Aorta (tissue), 5 donors: ENCODE measurements at places on chromosomes 3 and 15. TPM values are rescaled to one million over a fixed set of nuclear protein-coding genes. Genes with fewer than 3 reads are reported as not detected.

GRCh38 chr15:94930960-94931359, 699.6 kb downstream of the MCTP2 start:
- no peak for DNase-seq

- DNase-seq = no peak
These were observed 8.2 kb upstream of the HOMER2 start for GRCh38 chr15:82960766-82961165.

- no peak for DNase-seq
These were observed 6.9 kb downstream of the CP start for GRCh38 chr3:149214702-149215101.

DNA sequence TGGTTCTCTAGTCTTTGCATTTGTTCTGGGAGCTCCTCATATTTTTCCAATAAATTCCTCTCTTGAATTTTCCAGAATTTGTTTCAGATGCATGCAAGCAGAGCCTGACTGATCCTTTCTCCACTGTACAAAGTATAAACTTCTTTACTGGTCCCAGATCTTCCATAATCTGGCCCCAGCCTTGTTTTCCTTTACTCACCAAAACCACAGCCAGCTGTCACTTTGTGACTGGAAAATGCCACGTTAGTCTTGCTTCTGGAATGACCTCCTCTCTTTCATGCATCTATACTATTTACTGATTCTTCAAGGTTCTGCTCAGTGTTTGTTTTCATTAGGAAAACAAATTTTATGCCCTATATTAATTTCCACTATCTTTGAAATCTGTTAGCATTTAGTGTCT, 60.4 kb upstream of the SPPL2A start:
- DNase-seq = no peak

DNA sequence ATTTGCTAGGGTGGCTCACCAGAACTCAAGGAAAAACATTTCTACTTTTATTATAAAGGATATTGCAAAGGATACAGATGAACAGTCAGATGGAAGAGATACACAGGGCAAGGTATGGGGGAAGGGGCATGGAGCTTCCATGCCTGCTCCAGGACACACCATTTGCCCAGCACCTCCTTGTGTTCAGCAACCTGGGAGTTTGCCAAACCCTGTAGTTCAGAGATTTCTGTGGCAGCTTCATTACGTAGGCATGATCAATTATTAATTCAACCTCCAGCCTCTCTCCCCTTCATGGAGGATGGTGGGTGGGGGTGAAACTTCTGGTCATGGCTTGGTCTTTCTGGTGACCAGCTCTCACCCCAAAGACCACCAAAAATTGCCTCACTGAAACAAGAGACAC, 353.9 kb upstream of the THBS1 start:
- no peak for DNase-seq

- no peak for DNase-seq
These were observed 464.3 kb upstream of the GRM7 start for GRCh38 chr3:6396631-6397030.

- no peak for DNase-seq
These were observed 128.7 kb upstream of the TLE3 start for GRCh38 chr15:70226337-70226980.

GRCh38 chr15:68576235-68576892, 2.4 kb upstream of the CORO2B start:
- peak; percentile 66 for DNase-seq

- no peak for DNase-seq
These were observed 109.1 kb downstream of the BDH1 start for GRCh38 chr3:197446700-197447056.

GRCh38 chr3:10646531-10647335, 141.3 kb upstream of the ATP2B2 start:
- DNase-seq = no peak

DNA sequence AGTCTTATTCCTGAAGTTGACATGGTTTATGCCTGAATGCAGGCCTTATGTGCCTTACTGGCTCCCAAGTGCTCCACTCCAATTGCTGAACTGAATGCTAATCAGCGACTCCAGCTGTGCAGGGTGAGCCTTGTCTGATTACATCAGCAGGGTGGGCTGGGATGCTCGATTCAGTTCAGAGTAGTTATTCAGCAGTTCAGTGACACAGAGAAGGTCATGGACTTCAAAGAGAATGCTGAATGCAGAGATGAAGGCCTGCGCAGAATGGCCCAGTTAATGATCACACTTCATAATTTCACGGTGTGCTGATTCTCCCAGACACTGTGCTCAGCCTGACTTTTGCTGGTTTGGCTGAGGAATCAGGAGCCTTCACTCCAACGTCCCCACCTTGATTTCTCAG, 63.6 kb downstream of the CLDN1 start:
- DNase-seq = no peak

- DNase-seq = no peak
These were observed 255.6 kb upstream of the CNTN4 start for GRCh38 chr3:1843111-1843510.

- DNase-seq = no peak
These were observed 384.8 kb downstream of the MECOM start for GRCh38 chr3:169278667-169279066.

DNA sequence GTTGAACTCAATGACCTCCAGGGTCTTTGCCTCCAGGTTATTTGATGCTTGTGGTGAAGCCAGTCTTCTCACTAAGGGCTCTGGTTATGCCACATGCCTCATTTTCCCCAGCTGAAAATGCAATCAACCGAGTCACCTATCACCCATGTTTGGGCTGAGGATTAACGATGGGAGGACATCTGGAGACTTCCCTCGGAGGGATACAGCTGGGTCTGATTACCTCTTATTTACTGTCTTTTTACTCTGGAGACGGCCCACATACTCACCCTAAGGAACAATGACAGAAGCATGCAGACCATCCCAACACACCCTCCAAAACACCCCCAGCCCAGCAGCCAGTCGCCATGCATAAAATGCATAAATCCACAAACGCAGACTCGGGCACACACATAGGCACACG, 187.4 kb downstream of the OPA1 start:
- no peak for DNase-seq

DNA sequence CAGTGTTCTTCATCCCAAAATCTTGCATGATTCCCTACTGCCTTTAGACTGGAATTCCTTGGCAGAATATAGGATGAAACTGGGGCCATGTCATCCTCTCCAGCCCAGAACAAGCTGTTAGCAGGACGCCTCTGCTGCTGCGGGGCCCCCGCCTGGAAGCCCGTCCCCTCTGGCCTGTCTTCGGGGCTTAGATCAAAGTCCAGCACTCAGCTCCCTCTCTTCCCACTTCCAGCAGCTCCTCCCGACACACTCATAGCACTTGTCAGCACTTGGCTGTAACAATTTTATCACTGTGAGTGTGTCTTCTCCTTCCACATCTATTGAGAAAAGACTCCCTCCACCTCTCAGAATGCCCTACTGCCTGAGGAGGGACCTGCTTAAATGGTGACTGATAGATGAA, 112.0 kb upstream of the HACD2 start:
- DNase-seq = no peak

GRCh38 chr3:153614563-153614962, 452.5 kb downstream of the RAP2B start:
- DNase-seq = no peak

- no peak for DNase-seq
These were observed 119.4 kb upstream of the PRR20G start for GRCh38 chr3:127407026-127407939.

DNA sequence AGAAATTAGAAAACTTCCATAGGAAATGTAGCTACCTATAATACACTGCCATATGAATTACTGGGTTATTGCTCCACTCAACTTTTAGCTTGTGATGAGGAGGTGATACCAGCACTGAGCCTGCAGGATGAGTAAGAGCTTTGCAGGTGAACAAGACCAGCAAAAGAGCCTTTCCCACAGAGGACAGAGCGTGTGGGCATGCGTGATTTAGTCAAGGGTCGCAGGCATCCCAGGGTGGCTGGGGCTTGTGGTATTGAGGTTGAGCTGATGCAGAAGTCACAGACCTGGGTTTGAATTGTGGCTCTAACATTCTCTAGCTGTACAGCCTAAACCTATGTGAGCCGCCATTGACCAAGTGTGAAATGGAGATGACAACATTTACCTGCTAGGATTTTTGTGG, 5.6 kb downstream of the NRROS start:
- no peak for DNase-seq

- no peak for DNase-seq
These were observed 49.8 kb upstream of the TEX264 start for GRCh38 chr3:51621091-51621892.

DNA sequence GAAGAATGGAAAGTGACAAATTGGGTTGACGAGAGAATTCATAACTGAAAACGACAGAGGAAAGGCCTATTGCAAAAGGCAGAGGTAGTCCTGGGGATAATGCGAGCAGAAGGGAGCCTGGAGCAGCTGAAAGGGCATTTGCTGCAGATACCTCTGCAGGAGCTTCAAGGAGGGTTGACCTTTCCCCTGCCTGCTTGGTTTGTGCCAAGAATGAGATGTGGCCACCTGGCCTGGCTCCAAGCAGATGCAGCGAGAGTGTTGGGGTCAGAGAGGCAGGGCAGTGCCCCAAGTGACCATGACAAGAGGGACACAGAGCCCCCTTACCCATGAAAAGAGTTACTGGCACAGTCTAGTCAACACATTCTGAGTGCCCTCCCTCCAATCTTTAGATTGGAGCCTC, 43.5 kb downstream of the SLC41A3 start:
- no peak for DNase-seq

DNA sequence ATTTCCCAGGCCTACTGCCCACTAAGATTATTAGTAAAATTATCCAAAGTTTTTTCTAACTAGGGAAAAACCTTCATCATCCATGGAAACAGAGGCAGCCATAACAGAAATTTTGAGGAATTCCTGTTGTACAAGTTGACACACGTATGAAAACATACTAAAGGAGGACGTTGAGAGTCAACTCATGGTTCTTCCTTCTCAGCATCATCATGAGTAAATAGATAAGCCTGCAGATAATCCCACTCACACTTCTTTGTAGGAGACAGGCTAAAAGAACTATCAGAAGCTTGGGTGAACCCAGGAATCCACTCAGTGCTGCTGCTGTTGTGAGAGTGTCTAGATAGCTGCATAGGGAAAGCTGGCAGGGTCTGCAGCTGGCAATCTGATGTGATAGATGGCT, 694.8 kb upstream of the NR2F2 start:
- DNase-seq = no peak

- no peak for DNase-seq
These were observed 539.1 kb downstream of the MFSD1 start for GRCh38 chr3:159340877-159341500.

- no peak for DNase-seq
These were observed 163.3 kb downstream of the OR4M2 start for GRCh38 chr15:22243440-22244130.

DNA sequence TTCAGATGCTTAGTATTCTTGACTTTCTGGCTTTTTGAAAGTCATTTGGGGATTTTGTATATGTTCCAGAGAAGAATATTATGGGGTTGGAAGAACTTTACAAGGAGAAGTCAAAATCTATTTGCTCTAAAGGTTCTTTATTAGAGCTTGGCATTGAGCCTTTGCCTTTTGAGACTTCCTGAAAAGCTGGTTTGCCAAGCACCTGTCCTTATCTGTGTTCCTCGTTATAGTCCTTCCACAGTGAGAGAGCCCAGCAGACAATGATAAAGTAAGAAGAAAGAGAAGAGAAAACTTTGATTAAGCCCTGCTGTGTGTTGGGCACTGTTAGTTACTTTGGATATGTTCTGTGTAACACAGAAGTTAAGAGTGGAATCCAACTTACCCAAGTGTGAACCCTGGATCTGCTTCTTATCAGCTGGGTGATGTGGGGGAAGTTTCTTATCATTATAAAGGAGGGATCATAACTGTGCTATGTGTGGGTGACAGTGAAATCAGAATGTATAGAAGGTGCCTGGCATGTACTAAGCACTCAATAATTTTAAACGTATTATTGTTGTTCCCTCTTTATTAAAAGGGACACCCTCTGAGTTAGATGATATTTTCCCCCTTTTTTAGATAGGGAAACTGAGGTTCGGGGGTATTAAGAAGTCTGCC, 44.3 kb upstream of the POLR2M start:
- DNase-seq = no peak

DNA sequence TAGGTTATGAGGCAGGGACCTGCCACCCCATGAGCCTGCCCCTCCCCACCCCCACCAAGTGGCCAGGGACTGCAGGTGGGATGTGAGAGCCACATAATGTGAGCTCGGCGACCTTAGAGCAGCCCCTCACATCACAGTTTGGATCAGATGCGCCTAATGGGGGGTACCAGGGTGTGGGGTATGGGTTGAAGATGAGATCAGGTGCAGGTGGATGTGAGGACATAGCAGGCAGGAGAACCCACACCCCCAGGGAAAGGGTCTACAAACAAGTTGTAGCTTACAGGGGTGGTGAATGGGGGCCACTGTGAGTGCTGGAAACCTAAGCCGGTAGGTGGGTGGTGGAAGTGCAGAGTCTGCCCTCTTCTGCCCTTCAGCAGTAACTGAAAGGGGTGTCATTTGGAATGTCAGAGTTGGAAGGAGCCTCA, 94.0 kb downstream of the CORO2B start:
- DNase-seq = no peak

GRCh38 chr3:14633819-14634424, 17.6 kb upstream of the CCDC174 start:
- no peak for DNase-seq

DNA sequence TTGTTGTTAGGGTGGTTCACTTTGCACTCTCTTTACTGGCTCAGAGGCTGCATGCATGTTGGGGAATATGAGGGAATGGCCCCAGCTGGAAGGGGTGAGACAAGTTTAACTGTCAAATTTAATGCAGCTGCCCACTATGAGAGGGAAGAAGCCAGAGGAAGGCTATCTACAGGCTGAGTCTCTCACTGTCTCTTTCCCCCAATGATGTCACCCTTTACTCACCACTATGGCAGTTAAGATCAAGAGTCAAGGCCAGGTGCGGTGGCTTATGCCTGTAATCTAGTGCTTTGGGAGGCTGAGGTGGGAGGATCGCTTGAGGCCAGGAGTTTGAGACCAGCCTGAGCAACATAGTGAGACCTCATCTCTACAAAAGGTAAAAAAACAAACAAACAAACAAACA, 12.2 kb upstream of the RBMS3 start:
- DNase-seq = no peak

GRCh38 chr15:29056839-29057450, 171.2 kb downstream of the APBA2 start:
- no peak for DNase-seq

GRCh38 chr3:174295306-174296092, 563.6 kb upstream of the NAALADL2 start:
- no peak for DNase-seq

- no peak for DNase-seq
These were observed 154.8 kb downstream of the SLC9A9 start for GRCh38 chr3:143693506-143693905.

SMCO1 gene
- polyA plus RNA-seq = not detected

TRH gene
- not detected for polyA plus RNA-seq

KCTD6 gene
- 16.5 TPM for polyA plus RNA-seq

PAQR9 gene
- polyA plus RNA-seq = not detected

PAQR5 gene
- 0.38 TPM for polyA plus RNA-seq

LMCD1 gene
- polyA plus RNA-seq = 347 TPM

SCN11A gene
- polyA plus RNA-seq = not detected

DOCK3 gene
- 0.38 TPM for polyA plus RNA-seq

ZNF662 gene
- 9.8 TPM for polyA plus RNA-seq

PFN2 gene
- 185 TPM for polyA plus RNA-seq

SERPINI2 gene
- 0.64 TPM for polyA plus RNA-seq
